Omental fat pad (tissue), 4 donors: ENCODE measurements at places on chromosomes 7 and 10.

- no peak for DNase-seq
Observed at GRCh38 chr7:81457852-81458522, 311.9 kb downstream of the HGF start.

DNA sequence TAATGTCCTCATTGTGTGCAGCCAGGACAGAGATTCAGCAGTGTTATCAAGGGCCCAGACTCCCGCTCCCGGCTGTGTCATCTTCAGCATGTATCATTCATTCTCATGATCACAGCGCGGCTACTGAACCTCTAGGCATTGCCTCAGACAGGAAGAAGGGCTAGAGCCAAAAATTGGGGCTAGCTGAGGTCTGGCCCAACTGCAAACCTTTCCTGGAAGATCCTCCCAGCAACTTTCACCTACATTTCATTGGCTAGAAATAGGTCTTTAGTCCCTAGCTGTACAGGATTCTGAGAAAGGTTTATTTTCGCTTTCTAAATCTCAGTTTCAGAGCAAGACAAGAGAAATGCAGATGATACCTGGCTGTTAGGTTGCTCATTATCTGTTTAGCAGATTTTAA, 81.9 kb downstream of the CREM start:
- DNase-seq = no peak

- no peak for DNase-seq
Observed at GRCh38 chr7:32870298-32870697, 21.3 kb downstream of the KBTBD2 start.

DNA sequence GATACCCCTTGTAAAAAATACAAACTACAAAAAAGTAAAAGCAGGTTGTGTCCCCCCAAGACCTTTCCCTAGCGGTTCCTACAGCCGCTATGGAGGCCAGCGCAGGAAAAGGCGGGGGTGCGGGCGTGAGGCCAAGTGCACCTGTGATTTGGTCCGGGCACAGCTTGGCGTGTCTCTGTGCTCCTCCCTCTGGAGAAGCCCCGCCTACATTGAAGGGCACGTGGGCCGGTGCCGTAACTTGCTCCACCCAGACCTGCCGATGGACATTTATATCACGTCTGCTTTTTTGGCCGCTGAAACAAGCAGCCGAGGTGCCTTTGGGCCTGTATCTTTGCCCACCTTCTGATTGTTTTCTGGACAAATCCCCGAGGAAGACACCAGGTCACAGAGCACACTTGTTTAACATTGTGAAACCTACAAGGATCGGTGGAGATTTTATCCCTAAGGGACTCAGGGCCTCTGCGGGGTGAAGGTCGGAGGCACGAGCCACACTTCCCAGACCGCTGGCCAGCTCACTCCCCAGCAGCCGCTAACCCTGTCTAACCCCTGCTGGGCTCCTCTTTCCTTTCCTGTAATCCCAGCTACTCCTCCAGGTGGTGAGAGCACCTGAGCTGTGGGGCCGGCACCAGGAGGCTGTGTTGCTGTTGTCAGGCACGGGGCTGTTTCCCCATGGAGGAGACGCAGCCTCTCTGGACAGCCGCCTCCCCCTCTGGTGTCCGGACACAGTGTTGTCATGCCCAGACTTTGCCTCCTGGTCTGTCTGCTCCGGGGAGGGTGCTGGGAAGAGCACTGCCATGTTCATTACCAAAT, 18.8 kb upstream of the INPP5A start:
- peak; percentile 23 for DNase-seq

- no peak for DNase-seq
Observed at GRCh38 chr10:106023329-106023728, 1141.2 kb downstream of the SORCS1 start.

DNA sequence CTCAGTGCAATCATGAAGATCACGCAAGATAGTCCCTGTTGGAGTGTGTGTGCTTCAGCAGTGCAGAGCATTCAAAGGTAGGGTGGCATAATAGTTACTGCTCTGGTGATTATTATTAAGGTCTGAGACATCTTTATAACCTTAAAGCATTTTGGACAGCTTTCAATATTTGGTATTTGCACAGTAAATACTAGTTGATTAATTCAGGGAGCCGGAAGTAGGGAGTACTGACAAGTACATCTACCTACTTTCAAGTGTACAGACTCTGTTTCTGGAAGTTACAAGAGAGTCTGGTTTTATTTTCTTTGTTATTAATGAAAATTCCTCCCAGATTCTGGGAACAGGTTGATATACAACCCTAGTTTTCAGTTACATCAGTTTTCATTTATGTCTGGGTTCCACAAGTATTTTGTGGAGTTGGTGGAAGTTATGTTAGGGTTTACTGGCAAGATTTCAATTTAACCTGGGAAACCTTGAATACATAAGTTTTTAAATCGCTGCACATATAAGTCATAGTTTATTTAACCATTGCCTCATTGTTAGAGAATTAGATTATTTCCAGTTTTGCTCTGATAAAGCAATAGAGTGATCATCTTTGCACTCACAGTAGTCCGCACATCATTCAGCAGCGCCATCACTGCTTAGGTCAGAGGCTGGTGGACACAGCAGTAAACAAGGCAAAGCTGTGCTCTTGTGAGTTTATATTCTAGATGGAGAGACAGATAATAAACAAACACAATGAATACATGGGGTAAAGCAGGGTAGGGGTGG, 366.6 kb downstream of the REEP3 start:
- DNase-seq = no peak

DNA sequence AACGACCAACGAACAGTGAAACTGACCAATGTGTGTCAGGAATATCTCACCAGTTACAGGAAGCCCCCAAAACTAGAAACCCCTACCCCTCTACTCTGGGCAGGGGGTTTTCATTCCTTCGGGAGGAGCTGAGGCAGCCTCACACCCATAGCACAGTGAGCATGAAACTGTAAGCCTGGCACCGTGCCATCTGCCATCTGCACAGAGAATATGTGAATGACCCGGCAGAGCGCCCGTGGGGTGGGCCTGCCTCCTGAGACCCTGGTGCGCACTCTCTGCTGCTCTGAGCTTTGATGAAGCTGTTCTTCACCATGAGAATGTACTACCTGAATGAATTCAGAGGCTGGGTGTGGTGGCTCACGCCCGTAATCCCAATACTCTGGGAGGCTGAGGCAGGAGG, 27.1 kb downstream of the DAGLB start:
- no peak for DNase-seq

DNA sequence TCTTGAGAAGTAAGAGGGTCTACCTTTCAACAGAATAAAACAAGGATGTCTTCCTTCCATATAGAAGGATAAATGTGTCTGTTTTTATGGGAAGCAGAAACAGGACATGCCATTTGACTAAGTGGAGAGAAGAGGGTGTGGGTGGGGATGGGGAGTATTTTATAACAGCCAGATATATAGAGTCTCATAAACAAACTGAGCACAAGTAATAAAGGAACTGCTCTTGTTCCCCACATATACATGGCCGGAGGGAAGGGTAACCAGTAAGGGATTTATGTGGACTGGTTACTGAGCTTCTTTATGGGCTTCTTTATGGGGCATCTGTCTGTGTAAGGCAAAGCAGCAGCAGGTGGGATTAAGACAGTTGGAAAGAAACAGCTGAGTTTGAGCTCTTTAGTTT, 558.1 kb downstream of the REEP3 start:
- DNase-seq = no peak

GRCh38 chr10:72812415-72812752, 81.2 kb upstream of the OIT3 start:
- no peak for DNase-seq

- no peak for DNase-seq
Observed at GRCh38 chr10:34168439-34168838, 646.7 kb downstream of the PARD3 start.

DNA sequence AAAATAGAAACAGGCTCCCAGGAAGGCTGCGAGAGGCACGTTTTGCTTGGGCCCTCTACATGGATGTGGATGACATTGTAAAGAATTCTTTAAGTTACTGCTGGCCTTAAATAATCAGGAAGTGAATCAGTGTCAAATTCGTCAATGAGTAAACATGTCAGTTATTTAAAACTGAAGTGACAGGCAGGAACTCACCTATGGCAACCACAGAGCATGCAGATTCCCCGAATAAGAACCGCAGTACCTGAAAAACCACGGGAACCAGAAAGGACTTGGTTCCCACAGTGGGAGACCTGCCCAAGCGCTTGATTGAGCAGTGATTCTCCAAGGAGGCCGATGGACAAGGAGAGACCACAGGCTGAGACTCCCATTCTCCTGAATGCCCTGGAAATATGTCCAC, 351.2 kb upstream of the AKR1E2 start:
- no peak for DNase-seq

- DNase-seq = no peak
Observed at GRCh38 chr10:123136806-123137642, 1.3 kb downstream of the HMX3 start.

GRCh38 chr10:57535306-57535705, 732.4 kb downstream of the IPMK start:
- no peak for DNase-seq

DNA sequence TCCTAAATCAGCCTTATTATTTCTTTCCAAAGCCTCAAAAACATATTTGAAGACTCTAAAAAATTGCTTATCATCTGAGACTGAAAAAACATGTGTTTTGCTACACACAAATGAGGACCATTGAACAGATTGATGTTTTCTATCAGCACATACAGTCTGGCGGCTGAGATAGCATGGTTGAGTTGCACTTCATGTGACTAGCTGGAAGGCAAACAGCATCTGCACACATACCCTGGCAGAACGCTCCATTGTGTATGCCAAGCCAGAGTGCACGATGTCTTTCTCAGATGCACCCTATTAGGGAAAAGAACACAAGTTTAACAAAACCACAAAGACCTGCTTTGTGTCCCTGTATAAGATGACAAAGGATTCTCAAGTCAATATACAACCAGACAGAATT, 33.0 kb downstream of the FAM25A start:
- DNase-seq = no peak

GRCh38 chr7:52689912-52690311, 345.5 kb upstream of the POM121L12 start:
- DNase-seq = no peak

DNA sequence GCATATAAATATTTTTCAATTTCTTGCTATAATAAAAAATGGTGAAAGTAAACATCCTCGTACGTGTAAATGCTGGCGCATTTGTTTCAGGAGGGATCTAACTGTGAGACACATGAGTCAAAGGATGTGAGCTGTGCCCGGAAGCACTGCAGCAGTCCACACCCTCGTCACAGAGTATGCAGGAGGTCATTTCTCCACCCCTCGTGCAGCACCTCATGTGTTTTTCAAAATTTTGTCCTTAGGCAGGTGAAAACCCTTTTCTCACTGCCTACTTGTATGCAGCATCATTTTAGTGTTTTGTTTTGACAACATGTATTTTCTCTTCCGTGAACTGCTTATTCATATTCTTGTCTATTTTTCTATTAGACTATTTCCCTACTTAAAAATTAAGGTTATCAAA, 162.7 kb downstream of the AVL9 start:
- DNase-seq = no peak

- no peak for DNase-seq
Observed at GRCh38 chr7:66739953-66740301, 606 bp upstream of the RABGEF1 start.

DNA sequence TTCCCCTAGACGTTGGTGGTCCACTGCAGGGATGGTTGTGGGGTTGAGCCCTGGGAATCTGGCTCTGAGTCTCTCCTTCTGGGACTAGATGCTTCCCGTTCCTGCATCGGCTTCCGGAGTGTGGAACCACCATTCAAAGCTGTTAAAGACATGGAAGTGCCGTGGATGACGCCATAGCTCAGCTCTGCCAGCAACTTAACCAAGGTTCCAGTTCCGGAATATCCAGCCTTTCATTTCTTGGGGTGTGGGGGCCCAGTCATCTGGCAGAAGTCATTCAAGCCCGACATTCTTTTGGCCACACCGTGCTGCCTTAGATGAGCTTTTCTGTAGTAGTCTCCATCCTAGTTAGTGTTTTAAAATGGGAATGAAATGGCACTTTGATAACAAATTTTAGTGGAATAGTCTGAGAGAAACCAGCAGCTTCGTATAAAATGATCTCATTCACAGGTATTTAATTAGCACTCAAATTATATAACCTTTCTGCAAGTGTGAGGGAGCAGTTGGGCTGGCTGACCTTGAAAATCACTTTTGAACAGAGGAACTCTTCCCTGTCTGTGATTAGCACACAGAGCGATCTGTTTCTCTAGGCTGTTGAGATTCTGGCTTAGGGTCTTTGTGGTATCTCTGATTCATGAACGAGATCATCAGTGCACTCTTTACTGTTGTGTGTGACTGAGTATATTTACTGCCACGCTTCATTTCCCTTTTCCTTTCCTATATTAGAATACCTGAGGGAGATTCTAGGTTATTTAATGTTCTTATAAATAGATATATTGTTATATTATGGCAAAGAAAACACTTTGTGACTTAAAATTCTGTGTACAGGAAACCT, 19.9 kb downstream of the LMTK2 start:
- no peak for DNase-seq

DNA sequence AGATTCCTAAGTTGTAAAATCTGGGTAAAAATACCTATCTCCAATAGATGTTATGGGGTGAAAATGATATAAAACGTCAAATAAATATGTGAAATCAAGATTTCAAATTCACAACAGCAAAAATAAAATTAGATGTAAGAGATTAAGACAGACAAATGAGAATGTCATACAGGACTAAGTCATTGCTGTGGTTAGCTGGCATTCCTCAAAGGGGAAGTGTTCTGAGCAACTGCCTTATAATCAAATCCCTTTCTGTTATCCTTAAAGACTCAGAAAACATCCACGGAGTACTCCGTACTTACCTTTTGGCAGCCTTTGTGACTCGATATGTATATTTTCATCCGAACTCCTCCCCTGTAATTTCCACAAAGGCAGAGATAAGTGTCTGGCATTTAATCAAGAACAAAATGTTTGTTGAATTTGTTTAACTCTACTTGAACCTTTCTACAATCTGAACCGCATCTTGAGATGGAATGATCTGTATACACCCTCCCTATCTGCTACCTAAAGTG, 559.6 kb downstream of the GATA3 start:
- no peak for DNase-seq

DNA sequence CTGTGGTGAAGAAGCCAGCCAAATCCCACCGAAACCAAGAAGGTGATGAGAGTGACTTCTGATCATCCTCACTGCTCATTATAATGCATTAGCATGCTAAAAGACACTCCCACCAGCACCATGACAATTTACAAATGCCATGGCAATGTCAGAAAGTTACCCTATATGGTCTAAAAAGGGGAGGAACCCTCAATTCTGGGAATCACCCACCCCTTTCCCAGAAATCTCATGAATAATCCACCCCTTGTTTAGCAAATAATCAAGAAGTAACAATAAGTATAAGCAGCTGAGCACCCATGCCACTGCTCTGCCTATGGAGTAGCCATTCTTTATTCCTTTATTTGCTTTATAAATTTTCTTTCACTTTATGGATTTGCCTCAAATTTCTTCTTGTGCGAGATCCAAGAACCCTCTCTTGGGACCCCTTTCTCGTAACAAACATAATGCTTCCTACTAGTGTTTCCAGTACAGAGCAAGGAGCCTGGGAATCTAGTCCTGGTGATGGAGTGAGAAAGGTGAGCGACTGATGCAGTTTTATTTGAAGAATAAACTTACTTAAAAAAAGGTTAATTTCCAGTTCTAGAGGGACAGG, 18.4 kb upstream of the EXOC6 start:
- DNase-seq = no peak
